ENCODE measurements at places on chromosomes 1 and 21. TPM values are rescaled to one million over a fixed set of nuclear protein-coding genes. Genes with fewer than 3 reads are reported as not detected.

DNA sequence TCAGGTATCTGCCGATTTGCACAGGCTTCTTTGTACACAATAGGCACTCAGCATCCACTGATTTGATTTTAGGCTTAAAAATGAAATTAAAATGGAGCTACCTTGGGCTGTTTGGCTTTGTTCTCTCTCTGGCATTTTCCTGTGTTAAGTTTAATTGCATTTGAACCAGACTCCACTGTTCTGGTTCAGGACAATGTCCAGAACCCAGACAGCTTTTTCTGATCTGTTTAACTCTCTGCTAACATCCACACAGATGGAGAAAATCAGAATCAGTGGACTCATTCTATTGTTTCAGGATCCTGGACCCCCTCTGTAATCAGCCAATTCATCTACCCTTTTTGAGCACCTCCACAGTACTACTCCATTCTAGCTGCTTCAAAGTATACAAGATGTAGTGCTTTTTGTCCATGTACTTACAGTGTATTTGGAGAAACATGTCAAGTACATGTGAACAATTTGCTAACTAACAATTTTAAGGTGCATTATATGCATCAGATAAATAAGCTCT, 248.1 kb downstream of the PTBP2 start:
- H3K27me3 ChIP-seq, result peaks cover 7% of the 10 kb centered on the region
- H3K27ac ChIP-seq, result no peak overlapping the region
- DNase-seq, result no peak
- no peaks in the 10 kb centered on the region for H3K4me1 ChIP-seq

GRCh38 chr1:189036628-189037027, 1441.0 kb downstream of the BRINP3 start:
- no peaks in the 10 kb centered on the region for H3K36me3 ChIP-seq
- H3K27ac ChIP-seq, result no peak overlapping the region
- no peak overlapping the region for H3K4me3 ChIP-seq
- H3K27me3 ChIP-seq, result no peaks in the 10 kb centered on the region

DNA sequence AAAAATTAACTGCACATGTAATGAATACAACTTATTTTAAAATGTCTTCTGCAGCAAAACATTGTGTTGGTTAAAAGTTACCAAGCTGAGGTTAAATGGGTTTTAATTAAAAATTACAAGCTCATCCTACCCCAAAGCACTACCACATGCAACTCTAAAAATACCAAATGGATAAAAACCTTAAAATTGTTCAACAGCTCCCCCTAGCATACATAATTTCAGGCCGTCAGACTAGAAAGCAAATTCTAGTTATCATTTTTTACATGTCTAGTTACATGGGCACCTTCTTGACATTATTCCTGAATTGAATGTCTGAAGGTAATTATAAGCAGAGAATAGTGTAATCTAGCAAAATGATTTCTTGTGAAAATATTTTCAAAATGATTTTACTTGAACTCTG, 176.5 kb downstream of the C1orf21 start:
- no peaks in the 10 kb centered on the region for H3K36me3 ChIP-seq
- DNase-seq, result no peak
- no peak overlapping the region for H3K27ac ChIP-seq
- H3K4me1 ChIP-seq, result no peaks in the 10 kb centered on the region
- peaks cover 2% of the 10 kb centered on the region for H3K27me3 ChIP-seq

DNA sequence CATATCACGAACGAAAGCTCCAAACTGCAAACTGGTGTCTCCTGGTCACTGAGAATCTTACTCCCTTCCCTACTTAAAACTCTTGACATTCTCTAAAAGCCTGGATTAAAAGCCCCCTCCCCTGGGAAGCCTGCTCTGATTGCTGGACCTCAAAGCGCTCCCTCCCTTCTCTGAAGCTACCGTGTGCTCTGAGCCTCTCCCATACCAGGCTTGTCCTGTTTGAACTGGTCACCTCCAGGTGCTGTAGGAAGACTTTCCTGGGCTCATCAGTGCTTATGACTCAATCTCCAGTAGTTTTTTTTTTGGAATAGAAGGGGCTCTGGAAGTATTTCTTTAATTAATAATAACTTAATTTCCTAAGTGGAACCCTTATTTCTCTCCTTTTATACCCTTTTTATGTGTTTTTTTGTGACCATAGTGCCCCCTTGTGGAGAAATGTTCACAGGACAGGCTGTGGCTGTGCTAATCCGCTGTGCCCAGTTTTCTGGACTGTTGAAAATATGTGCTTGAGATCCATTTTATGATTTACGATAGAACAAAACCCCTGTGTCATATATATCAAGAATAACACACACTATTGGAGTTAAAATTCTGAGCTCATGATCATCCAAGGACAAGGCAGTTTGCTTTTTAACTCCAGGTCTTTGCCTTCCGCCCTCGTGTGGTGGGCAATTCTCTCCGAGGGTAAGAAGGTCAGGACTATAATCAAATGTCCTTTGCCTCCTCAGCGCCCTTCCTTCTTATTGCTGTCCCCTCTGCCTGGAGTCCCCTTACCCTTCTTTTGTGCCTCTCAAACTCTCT, 16.9 kb downstream of the MTARC1 start:
- no peak overlapping the region for H3K4me3 ChIP-seq
- no peak overlapping the region for H3K27ac ChIP-seq
- no peaks in the 10 kb centered on the region for H3K27me3 ChIP-seq
- no peaks in the 10 kb centered on the region for H3K4me1 ChIP-seq
- no peak for DNase-seq

GRCh38 chr1:6507037-6507428, 15.6 kb upstream of the PLEKHG5 start:
- no peaks in the 10 kb centered on the region for H3K36me3 ChIP-seq
- H3K4me3 ChIP-seq, result no peak overlapping the region
- H3K27me3 ChIP-seq, result no peaks in the 10 kb centered on the region
- H3K4me1 ChIP-seq, result no peaks in the 10 kb centered on the region
- no peak for DNase-seq
- no peak overlapping the region for H3K27ac ChIP-seq

DNA sequence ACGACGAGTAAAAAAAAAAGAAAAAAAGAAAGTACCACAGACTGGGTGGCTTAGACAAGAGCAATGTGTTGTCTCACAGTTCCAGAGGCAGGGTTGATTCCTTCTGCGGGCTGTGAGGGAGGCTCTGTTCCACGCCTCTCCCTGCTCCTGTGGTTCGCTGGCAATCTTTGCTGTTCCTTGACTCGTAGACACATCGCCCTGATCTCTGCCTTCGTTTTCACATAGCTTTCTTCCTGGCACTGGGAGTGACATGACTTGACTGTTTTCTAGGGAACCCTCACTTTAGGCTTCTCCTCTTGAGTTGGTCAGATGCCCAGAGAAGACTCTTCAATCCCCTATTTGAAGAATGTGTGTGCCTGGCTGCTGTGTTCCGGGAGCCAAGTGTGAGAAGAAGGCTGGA, 133.6 kb downstream of the TM2D1 start:
- H3K27ac ChIP-seq, result no peak overlapping the region
- no peak for DNase-seq
- no peaks in the 10 kb centered on the region for H3K36me3 ChIP-seq
- H3K4me3 ChIP-seq, result no peak overlapping the region
- no peaks in the 10 kb centered on the region for H3K4me1 ChIP-seq

DNA sequence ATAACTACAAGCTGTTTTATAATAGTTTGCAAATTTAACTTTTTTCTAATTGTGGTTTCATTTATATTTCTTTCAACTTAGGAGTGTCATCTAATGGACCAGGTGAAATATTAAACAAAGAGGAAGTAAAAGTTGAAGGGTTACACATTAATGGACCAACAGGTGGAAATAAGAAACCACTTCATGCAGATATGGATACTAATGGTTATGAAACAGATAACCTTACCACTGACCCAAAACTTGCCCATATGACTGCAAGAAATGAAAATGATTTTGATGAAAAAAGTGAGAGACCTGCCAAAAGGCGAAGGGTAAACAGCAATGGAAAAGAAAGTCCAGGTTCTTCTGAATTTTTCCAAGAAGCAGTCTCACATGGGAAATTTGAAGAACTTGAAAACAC, 59.7 kb downstream of the MIER1 start:
- no peak for DNase-seq
- H3K27me3 ChIP-seq, result no peaks in the 10 kb centered on the region
- no peak overlapping the region for H3K4me3 ChIP-seq
- peaks cover 35% of the 10 kb centered on the region for H3K4me1 ChIP-seq
- H3K36me3 ChIP-seq, result peaks cover 31% of the 10 kb centered on the region

DNA sequence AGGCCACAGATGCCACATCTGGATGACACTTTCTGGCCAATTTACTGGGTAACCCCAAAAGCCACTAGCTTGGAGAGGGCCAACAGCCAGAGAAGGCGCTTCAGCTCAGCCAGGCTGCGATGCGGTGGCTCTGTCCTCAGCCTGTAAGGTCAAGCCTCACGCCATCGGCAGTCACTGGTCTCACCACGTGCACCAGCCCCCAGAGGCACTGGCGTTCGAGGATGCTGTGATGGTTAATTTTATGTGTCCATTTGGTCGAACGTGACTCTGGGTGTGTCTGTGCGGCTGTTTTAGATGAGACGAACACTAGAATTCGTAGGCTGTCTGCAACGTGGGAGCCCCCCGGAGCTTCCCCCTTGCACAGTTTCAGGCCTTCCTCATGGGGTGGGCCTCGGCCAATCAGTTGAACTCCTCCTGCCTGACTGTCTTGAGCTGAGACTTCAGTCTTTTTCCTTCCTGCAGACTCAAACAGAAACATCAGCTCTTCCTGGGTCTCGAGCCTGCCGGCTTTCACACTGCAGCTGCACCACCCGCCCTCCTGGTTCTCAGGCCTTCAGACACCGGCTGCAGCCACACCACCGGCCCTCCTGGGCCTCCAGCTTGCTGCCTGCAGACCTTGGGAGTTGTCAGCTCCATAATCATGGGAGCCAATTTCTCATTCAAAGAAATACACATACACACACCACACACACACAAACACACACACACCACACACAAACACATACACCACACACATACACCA, 41.6 kb upstream of the SLC45A1 start:
- H3K4me1 ChIP-seq, result no peaks in the 10 kb centered on the region
- peaks cover 4% of the 10 kb centered on the region for H3K27me3 ChIP-seq
- H3K27ac ChIP-seq, result no peak overlapping the region
- H3K4me3 ChIP-seq, result no peak overlapping the region

- peaks cover 26% of the 10 kb centered on the region for H3K27me3 ChIP-seq
- DNase-seq, result peak; percentile 7
- peaks cover 36% of the 10 kb centered on the region for H3K4me1 ChIP-seq
- peak overlapping the region; percentile 55 for H3K4me3 ChIP-seq
- no peak overlapping the region for H3K27ac ChIP-seq
These were observed 6.0 kb upstream of the NLRP3 start for GRCh38 chr1:247409869-247410544.

GRCh38 chr1:30360753-30361152, 362.6 kb downstream of the MATN1 start:
- DNase-seq, result no peak
- H3K4me1 ChIP-seq, result no peaks in the 10 kb centered on the region
- no peak overlapping the region for H3K27ac ChIP-seq
- H3K4me3 ChIP-seq, result no peak overlapping the region
- H3K36me3 ChIP-seq, result no peaks in the 10 kb centered on the region

- peaks cover 11% of the 10 kb centered on the region for H3K27me3 ChIP-seq
- no peak overlapping the region for H3K4me3 ChIP-seq
- H3K36me3 ChIP-seq, result no peaks in the 10 kb centered on the region
- DNase-seq, result no peak
- no peak overlapping the region for H3K27ac ChIP-seq
- H3K4me1 ChIP-seq, result no peaks in the 10 kb centered on the region
These were observed 21.7 kb upstream of the KCND3 start for GRCh38 chr1:112011202-112011601.

GRCh38 chr21:33025489-33026442, at the start of gene OLIG2:
Gene OLIG2, plus strand, starts transcription at chr21:33025935. Its CDS starts 928 bp downstream, at chr21:33026863.
- H3K27me3 ChIP-seq, result peaks cover 76% of the 10 kb centered on the region
- H3K4me3 ChIP-seq, result no peak within 1 kb of the TSS
- H3K4me1 ChIP-seq, result peaks cover 11% of the 10 kb centered on the region
- H3K27ac ChIP-seq, result peak within 1 kb of the TSS; percentile 70
- H3K36me3 ChIP-seq, result peaks cover 1% of the 10 kb centered on the region
- DNase-seq, result no peak

DNA sequence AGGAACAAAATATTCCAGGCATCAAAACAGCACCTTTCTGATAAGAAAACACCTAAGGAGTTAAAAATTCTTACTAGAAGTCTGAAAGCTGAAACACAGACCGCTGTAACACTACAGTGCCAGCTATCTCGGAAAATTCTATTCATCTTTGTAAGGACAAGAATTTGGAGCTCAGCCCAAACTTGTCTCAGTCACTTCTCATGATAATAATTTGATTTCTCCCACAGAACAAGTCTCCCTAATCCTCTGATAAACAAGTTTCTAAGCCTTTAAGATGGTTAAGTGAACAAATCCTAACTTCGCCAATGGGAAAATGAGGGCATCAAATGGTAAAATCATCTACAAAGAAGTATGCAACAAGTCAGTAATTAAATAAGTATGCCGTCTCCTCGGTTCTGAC, 59.9 kb downstream of the SIPA1L2 start:
- H3K4me1 ChIP-seq, result peaks cover 9% of the 10 kb centered on the region
- no peaks in the 10 kb centered on the region for H3K27me3 ChIP-seq
- H3K4me3 ChIP-seq, result no peak overlapping the region
- no peak overlapping the region for H3K27ac ChIP-seq

GRCh38 chr1:206658264-206658980, 23.1 kb downstream of the DYRK3 start:
- H3K4me3 ChIP-seq, result no peak overlapping the region
- DNase-seq, result peak; percentile 43
- no peak overlapping the region for H3K27ac ChIP-seq
- H3K27me3 ChIP-seq, result no peaks in the 10 kb centered on the region
- peaks cover 3% of the 10 kb centered on the region for H3K36me3 ChIP-seq

- H3K27me3 ChIP-seq, result no peaks in the 10 kb centered on the region
- H3K27ac ChIP-seq, result no peak overlapping the region
- no peak overlapping the region for H3K4me3 ChIP-seq
- no peaks in the 10 kb centered on the region for H3K36me3 ChIP-seq
These were observed 1004.0 kb downstream of the KCNT2 start for GRCh38 chr1:195604287-195604686.

- no peak overlapping the region for H3K27ac ChIP-seq
- H3K4me3 ChIP-seq, result no peak overlapping the region
- H3K36me3 ChIP-seq, result no peaks in the 10 kb centered on the region
- H3K4me1 ChIP-seq, result no peaks in the 10 kb centered on the region
These were observed 206.5 kb upstream of the ADGRL2 start for GRCh38 chr1:81594206-81594605.

DNA sequence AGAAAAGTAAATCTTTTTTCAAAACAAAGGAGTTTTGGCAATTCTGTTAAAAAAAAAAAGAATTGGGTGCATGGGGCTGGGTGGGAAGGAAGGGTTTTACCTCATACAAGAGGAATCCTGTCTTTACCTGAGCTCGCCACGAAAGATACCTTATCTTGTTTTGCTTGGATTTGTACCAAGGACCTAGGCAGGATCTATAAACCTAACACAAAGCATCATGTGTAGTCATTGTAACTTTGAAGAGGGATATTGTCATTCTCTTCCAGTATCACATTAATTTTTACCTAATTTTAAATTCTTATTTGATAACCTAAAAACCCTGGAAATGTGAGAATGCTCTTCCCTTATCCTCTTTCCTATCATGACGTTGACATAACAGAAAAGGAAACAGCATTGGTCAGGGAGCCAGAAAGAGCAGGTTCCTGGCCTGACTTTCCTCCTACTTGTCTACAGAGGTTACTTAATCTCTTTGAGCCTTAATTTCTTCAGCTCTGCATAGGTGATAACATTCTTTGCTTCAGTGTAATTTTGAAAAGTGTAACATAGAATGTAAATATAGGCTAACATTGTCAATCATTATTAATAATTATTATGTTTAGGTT, 4.0 kb upstream of the LAMC1 start:
- DNase-seq, result no peak
- peaks cover 2% of the 10 kb centered on the region for H3K36me3 ChIP-seq
- no peak overlapping the region for H3K4me3 ChIP-seq
- peaks cover 14% of the 10 kb centered on the region for H3K4me1 ChIP-seq
- no peak overlapping the region for H3K27ac ChIP-seq

The OR2L3 gene
- total RNA-seq, result not detected

The SYTL1 gene
- 26.3 TPM for total RNA-seq

The IFNLR1 gene
- total RNA-seq, result 3.1 TPM
